Umbilical cord (tissue), 2 donors: ENCODE measurements at places on chromosomes 1 and 21. TPM values are rescaled to one million over a fixed set of nuclear protein-coding genes. Genes with fewer than 3 reads are reported as not detected.

DNA sequence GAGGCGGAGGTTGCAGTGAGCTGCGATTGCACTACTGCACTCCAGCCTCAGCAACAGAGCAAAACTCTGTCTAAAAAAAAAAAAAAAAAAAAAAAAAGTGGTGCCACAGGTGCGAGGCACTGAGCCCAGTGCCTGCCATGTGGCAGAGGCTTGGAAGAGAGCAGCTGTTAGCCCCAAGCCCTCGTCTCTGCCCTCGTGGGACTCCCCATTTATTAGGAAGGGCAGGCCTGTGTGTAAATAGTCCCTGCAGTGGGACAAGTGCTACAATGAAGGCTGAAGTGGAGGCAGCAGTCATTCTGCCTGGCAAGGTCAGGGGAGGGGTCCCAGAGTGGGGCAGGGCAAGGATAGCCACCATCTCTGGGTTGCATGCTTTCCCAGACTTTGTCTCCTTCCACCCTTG lies 6.5 kb downstream of the RPS6KA1 start:
- DNase-seq, result no peak

- DNase-seq, result no peak
These were observed 10.1 kb downstream of the ZBTB8B start for GRCh38 chr1:32474954-32475353.

- no peak for DNase-seq
These were observed 100.5 kb downstream of the NGF start for GRCh38 chr1:115237507-115237906.

GRCh38 chr1:231600458-231600976 lies 26.1 kb upstream of the DISC1 start:
- DNase-seq, result peak; percentile 50

OR14K1 gene
- not detected for total RNA-seq

DNA sequence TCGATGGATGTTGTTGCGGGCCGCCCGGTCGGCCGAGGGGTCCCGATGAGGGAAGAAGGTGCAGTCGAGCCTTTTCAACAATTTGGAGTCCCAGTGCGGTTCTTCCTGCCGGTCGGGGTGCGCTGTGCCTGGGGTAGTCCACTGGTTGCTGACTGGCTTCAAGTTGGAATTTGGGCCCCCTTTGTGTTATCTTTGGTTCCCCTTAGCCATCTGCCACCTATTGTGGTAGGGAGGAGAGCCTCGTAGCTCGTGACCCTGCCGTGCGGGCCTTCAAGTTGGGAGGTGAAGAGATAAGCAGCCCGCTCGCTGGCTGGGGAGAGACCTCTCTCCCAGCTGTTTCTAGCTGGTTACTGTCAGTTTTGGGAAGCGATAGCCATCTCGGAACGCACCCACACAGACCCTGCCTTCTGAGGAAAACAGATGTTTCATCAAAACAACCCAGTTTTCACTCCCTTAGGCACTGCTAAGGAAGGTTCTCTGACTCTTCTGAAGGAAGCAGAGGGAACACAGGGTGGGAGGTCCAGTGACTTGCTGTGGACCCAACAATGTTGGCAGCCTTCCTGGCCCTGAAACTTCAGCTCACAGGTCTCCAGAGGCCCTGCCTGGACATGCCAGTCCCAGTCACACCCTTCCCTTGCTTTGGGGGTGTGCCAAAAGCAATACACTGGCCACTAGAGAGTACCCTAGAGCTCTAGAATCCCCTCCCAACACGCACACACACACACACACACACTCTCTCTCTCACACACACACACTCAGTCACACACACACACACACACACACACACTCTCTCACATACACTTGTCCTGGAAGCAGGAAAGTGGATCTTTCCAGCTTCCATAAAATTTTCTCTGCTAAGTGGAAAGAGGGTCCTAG lies 1.0 kb downstream of the BTG2 start:
- peak; percentile 91 for DNase-seq

GRCh38 chr21:46218906-46219590 lies 9.5 kb downstream of the LSS start:
- DNase-seq, result no peak

DNA sequence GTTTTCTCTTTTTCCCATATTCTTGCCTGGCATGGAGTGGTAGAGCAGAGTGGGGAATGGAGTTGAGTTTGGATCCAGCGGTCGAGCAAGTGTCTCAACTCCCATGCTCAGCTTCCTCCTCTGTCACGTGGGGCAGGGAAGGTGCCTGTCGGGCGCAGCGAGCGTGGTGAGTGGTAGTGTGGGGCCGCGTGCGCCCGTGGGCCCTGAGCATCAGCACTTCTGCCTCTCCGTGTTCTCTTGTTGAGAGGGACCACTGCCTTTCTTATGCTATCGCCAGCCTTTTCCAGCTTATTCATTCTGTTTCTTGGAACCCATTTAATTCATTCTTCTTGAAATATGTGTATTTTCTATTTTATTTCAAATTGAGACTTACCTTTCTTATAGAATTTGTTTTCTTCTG lies 65.1 kb downstream of the ADARB1 start:
- DNase-seq, result no peak

NADK gene
- total RNA-seq, result 20.2 TPM

GRCh38 chr1:55399346-55399745 lies 184.2 kb upstream of the USP24 start:
- DNase-seq, result no peak

S100A12 gene
- total RNA-seq, result not detected

GJB4 gene
- 0.24 TPM for total RNA-seq

- no peak for DNase-seq
These were observed 187.7 kb upstream of the C1orf174 start for GRCh38 chr1:4087530-4088420.

DNA sequence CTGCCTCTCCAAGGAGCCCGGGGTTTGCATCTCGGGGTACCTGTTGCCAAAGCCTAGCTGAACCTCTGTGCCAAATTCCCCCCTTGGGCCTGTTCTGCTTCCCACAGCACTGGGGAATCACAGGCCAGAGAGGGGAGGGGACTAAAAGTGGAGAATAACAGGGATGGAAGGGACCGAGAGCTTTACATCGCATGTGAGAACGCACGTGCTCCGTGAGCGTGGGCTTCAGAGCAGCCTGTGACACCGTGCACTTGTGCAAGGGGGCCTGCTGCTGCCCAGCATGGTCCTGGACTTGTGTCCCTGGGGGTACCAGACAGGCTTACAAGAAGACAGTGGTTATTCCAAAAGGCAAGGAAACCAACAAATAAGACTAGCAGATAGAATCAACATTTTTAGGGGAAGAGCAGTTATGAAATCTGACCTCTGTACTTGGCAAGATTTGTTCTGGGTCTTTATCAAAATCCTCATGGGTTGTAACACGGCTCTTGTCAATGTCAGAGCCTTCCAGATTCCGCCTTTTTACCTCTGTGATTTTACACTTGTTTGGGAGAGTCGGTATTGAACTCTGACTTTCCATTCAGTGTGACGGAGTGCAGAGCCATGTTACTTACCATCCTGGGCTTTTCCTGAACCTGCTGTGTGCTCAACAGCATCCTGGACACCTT lies 36.2 kb upstream of the TNFRSF1B start:
- DNase-seq, result no peak

DNA sequence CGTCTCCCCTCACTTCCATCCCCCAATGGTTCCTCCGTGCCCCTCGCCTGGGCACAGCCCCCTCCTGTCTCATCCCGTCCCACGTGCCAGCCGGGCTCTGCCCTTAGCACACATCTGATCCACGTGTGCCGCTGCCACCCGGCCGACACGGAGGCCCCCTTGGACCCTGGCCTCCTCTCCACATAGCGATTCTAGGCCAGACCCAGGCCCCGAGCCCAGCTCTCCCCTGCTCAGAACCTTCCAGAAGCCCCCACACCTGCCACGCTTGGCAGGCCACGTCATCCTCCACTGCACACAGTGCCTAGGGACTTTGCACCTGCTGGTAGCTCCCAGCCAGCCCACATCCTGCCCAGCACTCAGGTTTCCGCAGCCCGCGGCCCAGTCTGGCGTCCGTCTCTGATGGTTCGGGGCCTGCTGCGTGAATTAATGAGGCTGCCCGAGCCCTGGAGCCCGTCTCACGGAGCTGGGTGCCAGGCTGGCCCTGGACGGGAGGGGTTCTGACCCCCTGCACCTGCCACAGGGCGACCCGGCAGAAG lies 20.1 kb downstream of the PLCH2 start:
- no peak for DNase-seq

GRCh38 chr1:77018761-77019160 lies 151.5 kb downstream of the ST6GALNAC5 start:
- DNase-seq, result peak; percentile 6

- no peak for DNase-seq
These were observed 112.1 kb downstream of the PHTF1 start for GRCh38 chr1:113647164-113647563.

DNA sequence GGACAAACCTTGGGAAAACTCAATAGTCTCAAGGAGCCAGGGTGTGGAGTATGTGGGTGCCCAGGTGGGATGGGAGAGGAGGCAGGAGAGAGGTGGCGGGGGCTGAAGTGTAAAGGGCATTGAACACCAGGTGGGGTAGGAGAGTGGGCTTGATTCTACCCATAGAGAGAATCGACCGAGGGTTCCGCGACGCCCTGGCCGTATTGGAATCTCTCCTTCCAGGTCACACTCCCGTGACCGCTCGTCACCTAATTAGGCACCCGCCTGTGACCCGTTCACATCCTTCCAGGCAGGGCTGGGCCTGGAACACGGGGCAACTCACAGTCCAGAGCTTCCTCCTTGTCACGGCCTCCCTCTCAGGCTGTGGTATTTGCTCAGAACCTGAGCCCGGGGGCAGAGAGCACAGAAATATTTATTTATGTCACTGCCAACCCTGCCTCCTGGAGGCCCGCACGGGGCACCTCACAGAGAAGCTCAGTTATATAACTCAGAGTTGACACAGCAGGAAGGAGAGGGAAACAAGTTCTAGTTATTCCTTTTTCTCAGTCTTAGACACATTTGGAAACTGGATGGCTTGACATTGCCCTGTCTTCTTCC lies 12.0 kb downstream of the NCMAP start:
- peak; percentile 73 for DNase-seq

DISP3 gene
- total RNA-seq, result 0.96 TPM

HSD3B2 gene
- total RNA-seq, result 2.9 TPM

ERICH3 gene
- total RNA-seq, result 2.4 TPM

F13B gene
- total RNA-seq, result not detected

DNA sequence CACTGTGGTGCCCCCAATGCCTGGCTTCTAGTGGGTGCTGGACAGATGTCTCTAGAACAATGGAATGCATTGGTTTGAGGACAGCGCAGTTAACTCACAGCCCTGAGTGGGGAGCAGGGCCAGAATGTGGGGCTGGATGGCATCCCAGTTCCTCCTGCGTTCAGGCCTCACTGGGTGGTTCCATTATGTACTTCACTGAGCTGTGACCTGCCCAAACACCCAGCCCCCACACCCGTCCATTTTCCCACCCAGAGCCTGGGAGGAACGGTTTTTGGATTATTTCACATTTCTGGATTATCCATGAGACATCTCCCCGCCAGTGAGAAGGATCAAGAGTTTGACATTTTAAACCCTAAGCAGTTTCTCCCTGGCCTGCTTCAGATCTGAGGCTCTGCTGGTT lies 55.3 kb upstream of the WASF2 start:
- DNase-seq, result peak; percentile 97

DNA sequence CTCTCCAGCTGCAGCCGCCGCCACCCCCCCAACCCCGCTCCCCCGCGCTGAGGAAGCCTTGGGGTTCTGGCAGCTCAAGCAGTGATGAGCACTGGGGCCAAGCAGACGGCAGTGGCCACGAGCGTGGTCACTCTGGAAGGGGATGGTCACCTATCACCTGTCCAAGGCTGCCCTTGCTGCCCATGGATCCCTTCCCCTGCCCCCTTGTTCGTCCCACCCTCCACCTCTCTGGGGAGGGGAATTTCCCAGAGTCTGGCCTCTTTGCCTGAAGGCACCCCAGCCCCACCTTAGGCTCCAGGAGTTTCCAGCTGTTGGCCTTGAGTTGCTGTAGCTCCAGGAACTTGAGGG lies 7.2 kb upstream of the SMIM12 start:
- no peak for DNase-seq

GUCA2A gene
- not detected for total RNA-seq

DNA sequence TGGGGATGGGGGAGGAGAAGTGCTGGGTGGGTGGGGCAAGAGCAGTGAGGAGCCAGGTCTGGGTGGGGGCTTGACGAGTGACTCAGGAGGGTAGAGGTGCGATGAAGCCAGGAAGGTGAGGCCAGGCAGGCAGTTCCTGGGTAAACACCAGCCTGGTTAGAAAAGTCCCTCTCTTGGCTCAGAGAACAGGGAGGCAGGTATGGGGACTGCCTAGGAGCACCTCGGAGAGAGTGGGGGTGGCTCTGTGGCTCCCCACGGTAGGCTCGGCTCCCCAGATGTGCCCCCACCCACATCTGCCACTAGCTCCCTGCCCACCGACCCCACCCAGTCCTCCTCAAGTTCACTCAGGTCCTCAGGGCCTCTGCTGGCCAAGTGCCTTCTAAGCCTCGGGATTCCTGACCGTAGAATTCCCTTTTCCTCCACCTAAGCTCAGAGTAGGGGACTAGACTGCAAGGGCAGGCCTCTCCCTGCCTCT lies 1.2 kb downstream of the HSPG2 start:
- DNase-seq, result no peak

AUNIP gene
- 1.4 TPM for total RNA-seq

DNA sequence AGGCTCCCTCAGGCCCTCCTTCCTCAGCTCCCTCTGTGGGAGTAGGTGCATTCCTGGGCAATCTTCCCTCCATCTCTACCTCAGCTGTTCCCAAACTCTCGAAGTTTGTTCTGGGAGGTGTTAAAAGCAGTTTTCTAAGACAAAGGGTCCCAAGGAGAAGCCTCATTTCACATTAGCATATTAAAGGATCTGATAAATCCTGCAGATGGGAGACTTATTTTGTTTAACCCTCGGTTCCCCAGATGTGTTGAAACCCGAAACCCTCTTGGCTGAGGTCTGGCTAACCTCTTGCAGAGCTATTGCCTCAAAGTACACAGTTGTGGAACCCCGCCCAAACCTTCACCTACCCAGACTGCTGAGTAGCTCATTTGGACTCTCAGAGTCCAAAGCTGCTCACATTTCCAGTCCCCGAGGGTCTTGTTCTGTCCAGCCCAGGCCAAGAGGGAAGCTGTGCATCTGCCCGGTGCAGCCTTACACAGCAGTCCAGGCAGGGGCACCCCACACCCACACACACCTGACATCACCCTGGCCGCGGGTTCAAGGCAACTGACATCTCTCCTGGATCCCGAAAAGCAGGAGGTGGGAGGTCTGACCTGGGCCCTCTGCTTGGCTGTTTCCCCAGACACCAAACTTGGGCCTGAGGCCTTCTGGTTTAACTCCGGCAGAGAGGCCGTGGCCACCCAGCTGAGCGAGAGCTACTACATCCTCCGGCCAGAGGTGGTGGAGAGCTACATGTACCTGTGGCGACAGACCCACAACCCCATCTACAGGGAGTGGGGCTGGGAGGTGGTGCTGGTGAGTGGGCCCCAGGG lies 19.5 kb upstream of the SELENON start:
- DNase-seq, result no peak
